ENCODE measurements at places on chromosomes 7 and 10.
A peak's percentile ranks its signal among the peaks of the same experiment; 100 is the strongest.

DNA sequence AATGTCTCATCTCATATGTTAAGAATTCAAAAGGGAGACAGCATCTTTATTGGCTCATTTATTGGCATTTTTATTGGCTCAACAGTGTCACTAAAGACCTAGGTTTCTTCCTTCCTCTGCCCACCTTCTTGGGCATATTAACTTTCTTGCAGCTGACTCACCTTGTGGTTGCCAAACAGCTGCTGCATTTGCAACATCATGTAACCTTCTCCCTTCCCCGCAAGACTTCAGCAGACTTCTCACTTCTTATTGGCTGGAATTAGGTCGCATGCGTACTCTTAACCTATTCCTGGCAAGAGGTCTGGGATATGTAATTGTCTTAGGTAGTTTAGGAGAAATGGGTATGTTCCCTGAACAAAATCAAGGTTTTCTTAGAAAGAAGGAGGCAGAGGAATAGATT lies 263.2 kb downstream of the POU6F2 start:
- no peak for DNase-seq

GRCh38 chr10:89554433-89554832 lies 19.0 kb upstream of the SLC16A12 start:
- no peak for DNase-seq

GRCh38 chr7:27277628-27278027 lies 35.0 kb downstream of the EVX1 start:
- peak; percentile 86 for DNase-seq

DNA sequence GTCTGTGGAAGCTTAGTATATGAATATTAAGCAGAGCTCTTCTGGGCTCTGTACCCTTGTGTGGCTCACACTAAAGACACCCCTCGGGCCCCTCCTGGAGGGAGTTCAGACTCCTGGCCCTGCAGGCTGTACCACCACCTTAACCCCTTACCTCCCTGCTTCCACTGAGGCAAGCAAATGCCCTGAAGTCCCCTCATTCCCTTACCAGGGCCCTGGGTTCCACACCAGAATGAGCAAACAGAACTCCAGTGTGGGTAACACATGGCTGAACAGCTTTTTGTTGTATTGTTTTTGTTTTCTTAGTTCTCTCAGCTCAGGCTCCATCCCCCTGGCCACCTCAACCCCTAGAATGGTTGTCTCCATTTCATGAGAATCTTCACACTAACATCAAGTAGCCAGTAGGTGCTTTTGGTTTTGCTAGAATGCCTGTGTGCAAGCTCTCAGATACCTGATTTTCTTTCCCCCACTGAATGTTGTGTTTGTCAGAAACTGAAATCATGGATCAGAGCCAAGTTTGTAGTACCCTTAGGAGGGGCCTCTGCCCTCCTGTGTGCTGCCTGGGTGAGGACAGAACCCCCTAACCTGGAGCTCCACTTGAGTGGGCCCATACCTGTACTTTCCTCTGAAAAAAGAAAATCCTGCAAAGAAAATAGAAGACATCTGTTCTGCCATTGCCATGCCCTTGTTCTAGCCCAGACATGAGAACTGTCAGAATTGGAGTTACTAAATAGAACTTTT lies 2.8 kb upstream of the WAPL start:
- DNase-seq: no peak

- no peak for DNase-seq
Observed at GRCh38 chr7:141442781-141443180, 108.4 kb upstream of the AGK start.

DNA sequence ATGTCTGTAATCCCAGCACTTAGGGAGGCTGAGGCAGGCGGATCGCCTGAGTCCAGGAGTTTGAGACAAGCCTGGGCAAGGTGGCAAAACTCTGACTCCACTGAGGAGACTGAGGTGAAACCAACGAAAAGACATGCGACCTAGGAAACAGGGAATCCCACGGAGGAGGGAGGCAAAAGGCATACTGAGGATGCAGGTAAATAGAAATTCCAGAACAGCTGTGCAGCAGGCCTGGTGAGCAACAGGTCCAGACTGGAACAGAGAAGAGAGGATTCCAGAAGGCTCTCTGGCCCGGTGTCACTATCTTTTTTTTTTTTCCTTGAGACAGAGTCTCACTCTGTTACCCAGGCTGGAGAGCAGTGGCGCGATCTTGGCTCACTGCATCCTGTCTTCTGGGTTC lies 7.3 kb downstream of the KLRG2 start:
- no peak for DNase-seq

DNA sequence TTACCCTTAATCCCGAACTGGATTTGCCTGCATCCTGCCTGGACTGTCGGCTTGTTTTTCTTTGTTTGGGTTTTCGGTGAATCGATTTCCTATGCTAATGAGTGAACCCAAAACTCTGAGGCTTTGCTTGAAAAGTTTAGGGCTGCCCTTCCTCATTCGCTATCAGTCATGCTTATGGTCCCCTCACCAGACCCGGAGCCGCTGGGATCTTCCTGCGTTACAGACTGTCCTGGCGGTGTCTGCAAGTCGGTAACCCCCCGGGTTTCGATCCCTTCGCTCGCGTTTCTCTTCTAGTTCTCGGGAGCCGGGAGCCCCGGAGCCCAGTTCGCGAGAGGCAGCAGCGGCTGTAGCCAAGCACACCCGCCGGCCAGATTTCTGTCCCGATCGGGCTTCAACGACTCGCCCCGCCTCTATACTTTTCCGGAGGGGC lies 2.2 kb downstream of the EMX2 start:
- peak; percentile 55 for DNase-seq

GRCh38 chr10:119104654-119105015 lies 722 bp downstream of the DENND10 start:
- DNase-seq: peak; percentile 63

- DNase-seq: no peak
Observed at GRCh38 chr7:123355576-123356190, 155.9 kb upstream of the SLC13A1 start.

- no peak for DNase-seq
Observed at GRCh38 chr7:19268737-19269136, 123.5 kb upstream of the FERD3L start.

- no peak for DNase-seq
Observed at GRCh38 chr7:72196176-72196575, 216.0 kb downstream of the CALN1 start.

- no peak for DNase-seq
Observed at GRCh38 chr10:70589762-70590654, 12.5 kb downstream of the PRF1 start.
